Suprapubic skin (tissue), 4 donors: ENCODE measurements at places on chromosomes 13 and 19.

GRCh38 chr19:14112809-14113385 lies 4.7 kb downstream of the PRKACA start:
- H3K4me1 ChIP-seq, result peaks cover 53% of the 10 kb centered on the region
- peak overlapping the region; percentile 28 for H3K4me3 ChIP-seq
- H3K27me3 ChIP-seq, result no peaks in the 10 kb centered on the region
- no peaks in the 10 kb centered on the region for H3K36me3 ChIP-seq
- peak overlapping the region; percentile 80 for H3K27ac ChIP-seq

- H3K36me3 ChIP-seq, result no peaks in the 10 kb centered on the region
- peaks cover 8% of the 10 kb centered on the region for H3K4me1 ChIP-seq
- H3K27ac ChIP-seq, result no peak overlapping the region
- no peaks in the 10 kb centered on the region for H3K27me3 ChIP-seq
- H3K4me3 ChIP-seq, result no peak overlapping the region
These were observed 5.6 kb upstream of the ATP11A start for GRCh38 chr13:112684071-112684845.

- H3K27me3 ChIP-seq, result no peaks in the 10 kb centered on the region
- no peaks in the 10 kb centered on the region for H3K4me1 ChIP-seq
- H3K36me3 ChIP-seq, result no peaks in the 10 kb centered on the region
- no peak overlapping the region for H3K4me3 ChIP-seq
These were observed 194.0 kb upstream of the PCDH17 start for GRCh38 chr13:57437587-57437986.

DNA sequence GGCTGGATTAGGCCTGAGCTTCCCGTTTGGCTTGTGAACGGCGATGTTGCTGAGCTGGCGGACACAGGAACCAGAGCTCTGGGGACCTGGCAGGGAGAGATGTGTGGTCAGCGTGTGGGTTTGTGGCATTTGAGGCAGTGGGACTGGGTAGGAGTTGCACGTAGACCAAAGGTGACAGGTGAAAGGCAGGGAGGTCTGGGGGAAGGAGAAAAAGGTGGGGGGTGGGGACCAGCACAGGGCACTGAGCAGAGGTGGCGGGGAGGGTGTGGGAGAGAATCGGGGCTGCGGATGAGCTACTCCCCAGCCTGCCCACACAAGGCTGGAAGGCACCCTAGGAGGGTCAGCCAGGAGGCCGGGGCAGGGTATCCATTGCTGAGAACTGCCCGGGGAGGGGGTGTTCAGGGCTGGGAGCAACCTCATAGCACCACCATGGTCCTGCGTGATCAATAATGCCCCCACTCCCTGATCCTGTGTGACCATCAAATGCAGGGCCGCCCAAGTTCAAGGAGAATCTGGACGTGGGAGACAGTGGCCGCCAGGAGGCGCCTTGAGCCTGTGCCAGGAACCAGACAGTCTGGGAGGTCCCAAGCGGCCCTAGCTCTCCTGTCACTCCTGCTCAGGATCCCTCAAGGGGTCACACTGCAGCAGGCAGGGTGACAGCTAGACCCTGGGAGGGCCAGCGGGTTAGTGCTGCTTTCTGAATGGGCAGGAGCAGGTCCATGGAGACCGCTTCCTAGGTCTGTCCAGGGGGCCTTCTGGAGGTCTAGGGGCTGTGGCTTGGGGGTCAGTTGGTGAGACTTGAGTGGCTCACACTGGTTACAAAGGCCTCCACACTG lies 12.8 kb upstream of the SELENOW start:
- no peak for DNase-seq
- no peaks in the 10 kb centered on the region for H3K4me1 ChIP-seq
- no peak overlapping the region for H3K27ac ChIP-seq
- no peak overlapping the region for H3K4me3 ChIP-seq
- H3K27me3 ChIP-seq, result no peaks in the 10 kb centered on the region
- H3K36me3 ChIP-seq, result no peaks in the 10 kb centered on the region

DNA sequence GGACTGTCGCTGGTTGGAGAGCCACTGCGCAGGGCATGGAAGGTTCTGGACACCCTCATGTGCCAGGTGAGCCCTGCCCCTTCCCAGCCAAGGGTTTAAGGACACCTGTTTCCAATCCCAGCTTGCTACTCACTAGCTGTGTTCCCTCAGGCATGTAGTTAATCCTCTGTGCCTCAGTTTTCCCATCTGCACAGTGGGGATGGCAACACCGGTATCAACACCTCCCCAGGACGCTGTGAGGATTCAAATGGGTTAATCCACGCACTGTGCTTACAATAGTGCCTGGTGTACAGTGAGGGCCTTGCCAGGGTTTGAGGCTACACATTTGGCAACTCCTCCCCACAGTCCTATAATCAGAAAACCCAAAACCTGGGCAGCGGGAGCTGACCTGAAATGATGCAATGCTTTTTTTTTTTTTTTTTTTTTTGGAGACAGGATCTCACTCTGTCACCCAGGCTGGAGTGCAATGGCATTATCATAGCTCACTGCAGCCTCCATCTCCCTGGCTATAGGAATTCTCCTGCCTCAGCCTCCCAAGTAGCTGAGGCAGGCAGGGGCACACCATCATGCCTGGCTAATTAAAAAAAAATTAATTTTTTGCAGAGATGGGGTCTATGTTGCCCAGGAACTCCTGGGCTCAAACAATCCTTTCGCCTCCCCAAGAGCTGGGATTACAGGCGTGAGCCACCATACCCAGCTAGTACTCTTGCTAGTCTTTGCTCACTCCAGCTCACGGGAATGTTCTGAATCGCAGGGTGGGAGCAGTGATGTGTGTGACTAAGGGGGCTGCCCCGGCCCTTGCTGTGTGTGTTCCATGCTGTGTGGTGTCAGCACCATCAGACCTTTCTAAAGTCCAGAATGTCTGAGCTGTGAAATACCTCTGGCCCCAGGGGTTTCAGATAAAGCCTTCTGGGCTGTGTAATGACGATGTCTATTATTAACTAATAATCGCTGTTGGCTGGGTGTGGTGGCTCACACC lies 2.3 kb downstream of the ACP4 start:
- H3K4me3 ChIP-seq, result no peak overlapping the region
- H3K27me3 ChIP-seq, result no peaks in the 10 kb centered on the region
- H3K27ac ChIP-seq, result no peak overlapping the region
- H3K4me1 ChIP-seq, result peaks cover 11% of the 10 kb centered on the region

DNA sequence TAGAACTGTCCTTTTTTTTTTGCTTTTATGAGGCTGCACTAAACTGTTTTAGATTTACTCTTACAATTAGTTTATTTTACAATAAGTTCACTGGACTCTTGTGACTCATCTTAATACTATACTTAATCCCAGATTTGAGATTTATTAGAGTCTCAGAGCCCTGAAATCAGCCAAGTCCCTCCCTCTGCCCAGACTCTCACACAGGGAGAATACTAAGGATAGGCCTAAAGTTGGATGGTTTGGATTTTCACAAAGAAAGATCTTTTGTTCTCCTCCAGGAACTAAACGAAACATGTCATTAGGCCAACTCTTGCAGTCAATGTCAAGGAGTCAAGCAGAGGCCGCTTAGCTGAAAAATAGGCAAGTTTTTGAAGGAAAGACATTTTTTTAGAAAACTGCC lies 42.7 kb upstream of the MIR17HG start:
- no peaks in the 10 kb centered on the region for H3K4me1 ChIP-seq
- H3K27ac ChIP-seq, result no peak overlapping the region
- no peak for DNase-seq

DNA sequence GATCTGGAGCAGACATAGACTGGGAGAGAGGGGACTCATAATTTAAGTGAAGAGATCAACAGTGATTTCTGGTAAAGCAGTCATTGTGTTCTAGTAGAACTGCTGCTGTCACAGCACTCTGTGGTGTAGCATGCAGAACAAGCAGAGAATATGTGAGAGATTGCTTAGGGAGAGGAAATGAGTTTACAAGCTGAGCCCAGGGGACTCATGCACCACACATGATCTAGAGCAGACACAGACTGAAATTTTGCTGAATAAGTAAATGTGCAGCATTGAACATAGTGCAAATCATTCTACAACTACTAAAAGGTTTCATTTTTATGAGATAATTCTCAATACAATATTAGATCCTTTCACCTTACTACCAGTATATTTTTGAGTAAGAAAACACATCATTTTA lies 125.7 kb downstream of the MYO16 start:
- H3K27ac ChIP-seq, result no peak overlapping the region
- H3K36me3 ChIP-seq, result no peaks in the 10 kb centered on the region
- DNase-seq, result no peak
- H3K4me1 ChIP-seq, result no peaks in the 10 kb centered on the region

DNA sequence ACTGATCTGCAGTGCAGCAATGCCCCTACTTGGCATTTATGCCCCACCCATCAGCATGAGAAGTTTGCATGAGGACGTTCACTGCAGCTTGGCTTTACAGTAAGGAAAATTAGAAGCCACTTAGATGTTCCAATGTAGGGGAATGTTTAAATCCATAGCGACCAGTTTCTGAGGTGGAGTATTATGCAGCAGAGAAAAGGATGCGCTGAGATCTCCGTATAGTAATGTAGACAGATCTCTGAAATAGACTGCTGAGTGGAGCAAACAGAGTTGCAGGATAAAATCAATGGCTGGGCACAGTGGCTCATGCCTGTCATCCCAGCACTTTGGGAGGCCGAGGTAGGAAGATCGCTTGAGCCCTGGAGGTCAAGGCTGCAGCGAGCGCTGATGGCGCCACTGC lies 10.1 kb downstream of the PGPEP1 start:
- no peaks in the 10 kb centered on the region for H3K36me3 ChIP-seq
- no peaks in the 10 kb centered on the region for H3K27me3 ChIP-seq
- no peak overlapping the region for H3K27ac ChIP-seq
- DNase-seq, result no peak
- H3K4me1 ChIP-seq, result no peaks in the 10 kb centered on the region
- no peak overlapping the region for H3K4me3 ChIP-seq

DNA sequence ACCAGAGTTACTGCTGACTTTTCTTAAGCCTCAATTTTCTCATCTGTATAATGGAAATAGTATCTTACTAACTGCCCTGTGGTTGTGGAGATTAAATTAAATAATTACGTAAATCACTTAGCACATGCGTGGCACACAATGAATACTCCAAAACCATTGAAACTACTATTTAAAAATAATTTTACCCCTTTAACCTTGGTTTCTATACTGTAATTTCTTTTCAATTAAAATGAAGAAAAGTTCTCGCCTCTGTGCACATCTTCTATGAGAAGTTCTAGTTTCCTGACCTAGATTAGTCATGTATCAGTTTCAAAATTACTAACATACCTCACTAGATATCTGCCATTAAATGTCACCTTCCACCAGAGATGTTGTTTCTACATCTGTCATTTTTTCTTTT lies 5.7 kb downstream of the SLITRK1 start:
- no peak for DNase-seq
- H3K27ac ChIP-seq, result no peak overlapping the region
- H3K36me3 ChIP-seq, result no peaks in the 10 kb centered on the region
- no peak overlapping the region for H3K4me3 ChIP-seq
- peaks cover 23% of the 10 kb centered on the region for H3K4me1 ChIP-seq
- H3K27me3 ChIP-seq, result peaks cover 36% of the 10 kb centered on the region

DNA sequence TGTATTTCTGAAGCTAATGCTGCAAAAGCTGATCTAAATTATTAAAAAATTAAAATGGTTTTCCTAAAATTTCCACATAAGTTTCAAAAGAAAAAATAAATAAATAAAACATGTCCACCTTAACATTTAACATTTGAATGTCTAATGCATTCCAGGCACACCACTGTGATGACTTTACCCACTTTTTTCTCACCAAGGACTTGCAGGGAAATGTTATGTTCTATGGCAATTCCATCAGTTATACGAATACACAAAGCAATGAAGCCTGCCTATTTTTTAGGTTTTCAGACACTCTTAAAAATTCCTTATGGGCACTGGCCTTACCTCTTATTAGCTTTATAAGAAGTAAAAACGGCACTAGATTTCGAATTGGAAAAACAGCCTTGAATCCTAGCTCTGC lies 10.2 kb downstream of the TSC22D1 start:
- DNase-seq, result no peak
- H3K4me3 ChIP-seq, result no peak overlapping the region
- no peaks in the 10 kb centered on the region for H3K27me3 ChIP-seq
- no peaks in the 10 kb centered on the region for H3K36me3 ChIP-seq

DNA sequence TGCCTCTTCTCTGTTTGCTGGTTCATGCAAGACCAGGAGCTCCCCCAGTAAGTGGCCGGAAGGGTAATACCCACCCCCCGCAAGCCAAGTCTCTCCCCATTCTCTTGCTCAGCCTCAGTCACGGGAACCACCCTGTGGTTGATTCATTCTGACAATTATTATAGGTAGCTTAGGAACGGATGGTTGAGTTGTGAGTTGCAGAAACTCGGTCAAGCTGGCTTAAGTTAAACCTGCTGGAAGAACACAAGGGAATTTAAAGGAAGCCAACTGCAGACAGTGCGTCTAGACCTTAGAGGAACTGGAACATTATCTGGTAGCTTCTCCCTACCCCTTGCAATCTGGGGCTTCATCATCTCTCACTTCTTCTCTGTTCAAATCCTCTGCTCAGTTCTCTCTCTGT lies 8.9 kb downstream of the FPR1 start:
- no peak for DNase-seq
- peaks cover 17% of the 10 kb centered on the region for H3K27me3 ChIP-seq
- H3K4me3 ChIP-seq, result no peak overlapping the region
- H3K4me1 ChIP-seq, result no peaks in the 10 kb centered on the region
- no peaks in the 10 kb centered on the region for H3K36me3 ChIP-seq

- no peak overlapping the region for H3K27ac ChIP-seq
- no peaks in the 10 kb centered on the region for H3K27me3 ChIP-seq
- peaks cover 32% of the 10 kb centered on the region for H3K36me3 ChIP-seq
- no peaks in the 10 kb centered on the region for H3K4me1 ChIP-seq
These were observed 82.1 kb downstream of the ZAR1L start for GRCh38 chr13:32233062-32233461.

- H3K4me3 ChIP-seq, result peak overlapping the region; percentile 90
- H3K36me3 ChIP-seq, result no peaks in the 10 kb centered on the region
- H3K27me3 ChIP-seq, result no peaks in the 10 kb centered on the region
These were observed 780 bp upstream of the GTF2F2 start for GRCh38 chr13:45119469-45119990.

GRCh38 chr13:30600496-30600895 lies 17.2 kb upstream of the USPL1 start:
- DNase-seq, result no peak
- no peaks in the 10 kb centered on the region for H3K36me3 ChIP-seq

- no peaks in the 10 kb centered on the region for H3K27me3 ChIP-seq
- no peak for DNase-seq
- H3K27ac ChIP-seq, result no peak overlapping the region
These were observed 13.6 kb upstream of the EPSTI1 start for GRCh38 chr13:43005460-43006236.

DNA sequence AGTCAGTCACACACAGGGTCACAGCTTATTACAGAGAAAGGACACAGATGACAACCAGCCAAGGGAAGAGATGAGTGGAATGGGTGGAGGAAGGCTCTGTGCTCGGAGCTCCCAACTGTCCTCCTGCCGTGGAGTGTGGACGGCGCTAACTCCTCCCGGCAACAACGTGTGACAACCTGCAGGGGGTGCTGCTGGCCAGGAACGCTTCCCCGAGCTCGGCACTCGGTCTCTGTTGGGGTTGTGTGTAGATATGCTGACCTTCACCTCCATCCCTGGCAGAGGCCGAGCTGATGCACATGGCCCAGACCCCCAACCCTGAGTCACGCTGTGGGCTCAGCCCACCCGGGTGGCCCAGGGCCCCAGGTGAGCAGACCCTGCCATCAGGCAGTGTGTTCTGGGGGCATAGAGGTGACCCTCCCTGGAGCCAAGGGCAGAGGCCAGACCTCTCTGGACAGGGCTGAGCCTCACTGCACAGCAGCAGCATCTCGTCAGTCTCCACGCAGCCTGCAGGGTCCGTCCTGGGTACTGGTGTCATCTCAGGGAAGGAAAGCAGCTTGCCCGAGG lies 14.1 kb downstream of the ZNF444 start:
- H3K4me3 ChIP-seq, result no peak overlapping the region
- no peaks in the 10 kb centered on the region for H3K27me3 ChIP-seq
- H3K27ac ChIP-seq, result no peak overlapping the region
- H3K4me1 ChIP-seq, result no peaks in the 10 kb centered on the region
